ENCODE measurements at places on chromosomes 6 and 20.
A peak's percentile ranks its signal among the peaks of the same experiment; 100 is the strongest.

DNA sequence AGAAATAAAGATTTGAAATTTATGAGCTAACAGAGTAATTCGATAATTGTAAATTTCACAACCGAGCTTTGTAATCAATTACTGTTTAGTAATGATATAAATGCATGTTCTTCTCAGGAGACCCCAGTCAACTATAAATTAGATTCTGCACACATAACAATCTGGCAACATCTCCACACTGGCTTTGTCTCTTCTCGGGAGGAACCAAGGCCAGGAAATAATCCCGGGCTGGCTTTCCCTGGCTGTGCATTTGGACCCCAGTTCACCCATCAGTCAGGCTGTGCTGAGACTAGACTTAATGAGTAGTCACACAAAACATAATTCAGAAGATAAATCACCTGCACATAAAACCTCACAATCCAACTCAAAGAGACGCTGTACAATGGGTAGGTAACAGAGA lies 65.5 kb downstream of the PTPRT start:
- no peak for DNase-seq

- no peak for DNase-seq
Measured at GRCh38 chr6:41824571-41825569, 37.4 kb downstream of the TOMM6 start.

DNA sequence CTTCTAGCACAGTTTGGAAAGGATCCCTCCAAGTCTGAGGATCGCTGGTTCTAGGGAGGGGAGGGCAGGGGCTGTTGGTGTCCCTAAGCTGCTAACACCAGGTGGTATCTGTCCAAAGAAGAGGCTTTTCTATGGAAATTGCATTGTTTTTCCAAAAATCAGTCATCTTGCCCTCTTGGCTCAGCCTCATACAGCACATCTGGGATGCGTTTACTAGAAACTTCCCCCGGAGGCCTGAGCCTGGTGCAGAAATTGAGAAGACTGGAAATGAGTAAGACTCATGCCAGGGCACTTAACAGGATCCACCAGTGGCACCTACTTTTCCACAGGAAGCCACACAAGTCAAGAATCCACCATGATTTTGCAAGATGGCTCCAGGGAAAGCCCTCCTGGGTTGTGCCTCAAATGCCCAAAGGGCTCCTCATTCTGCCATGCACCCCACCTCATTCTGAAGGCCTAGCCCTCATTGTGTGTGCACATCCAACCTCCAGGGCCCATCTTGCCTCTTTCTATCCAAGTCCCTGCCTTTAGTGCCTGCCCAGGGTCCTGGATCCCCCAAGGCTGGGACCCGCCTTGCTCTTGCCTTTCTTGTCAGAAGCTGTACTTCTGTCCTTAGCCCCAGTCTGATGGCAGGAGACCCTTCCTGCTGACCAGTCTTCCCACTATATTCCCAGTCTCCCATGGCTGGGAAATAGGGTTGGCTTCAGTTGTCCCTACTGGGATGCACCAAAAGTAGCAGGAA lies 97.6 kb downstream of the MRPL14 start:
- no peak for DNase-seq

DNA sequence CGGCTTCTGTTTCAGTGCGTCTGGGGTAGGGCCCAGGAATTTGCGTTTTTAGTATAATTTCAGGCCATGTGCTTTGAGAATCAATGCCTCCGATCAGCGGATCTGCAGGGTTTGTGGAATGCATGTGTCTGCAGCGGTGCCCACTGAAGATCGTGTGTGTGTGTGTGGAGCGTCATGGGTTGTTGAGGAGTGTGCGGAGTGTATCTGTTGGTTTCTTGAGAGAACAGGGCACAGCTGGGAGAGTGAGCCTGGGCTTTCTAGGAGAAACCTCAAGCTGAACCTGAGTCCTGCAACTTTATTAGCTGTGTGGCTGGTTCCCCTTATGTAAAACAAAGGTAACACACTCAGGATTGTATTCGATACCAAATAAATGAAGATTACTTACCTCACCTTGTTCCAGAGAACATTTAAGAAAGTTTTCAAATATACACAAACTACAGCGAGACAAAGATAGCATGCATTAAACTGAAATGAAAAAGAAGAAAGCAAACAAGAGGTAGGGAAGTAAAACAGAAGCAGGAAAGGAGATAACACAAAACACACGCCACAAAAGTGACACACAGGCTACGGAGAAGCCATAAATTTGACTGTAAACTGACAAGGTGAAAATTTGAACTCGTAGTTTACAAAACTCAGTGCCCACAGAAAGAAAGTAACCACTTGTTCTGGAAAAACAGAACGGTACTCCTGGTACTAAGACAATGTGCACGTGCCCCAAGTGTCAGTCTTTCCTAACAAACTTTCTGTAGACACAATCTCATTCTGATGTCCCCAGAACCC lies 28.8 kb downstream of the PDE10A start:
- DNase-seq: no peak

- no peak for DNase-seq
Measured at GRCh38 chr6:29938746-29939508, 3.4 kb upstream of the HLA-A start.

DNA sequence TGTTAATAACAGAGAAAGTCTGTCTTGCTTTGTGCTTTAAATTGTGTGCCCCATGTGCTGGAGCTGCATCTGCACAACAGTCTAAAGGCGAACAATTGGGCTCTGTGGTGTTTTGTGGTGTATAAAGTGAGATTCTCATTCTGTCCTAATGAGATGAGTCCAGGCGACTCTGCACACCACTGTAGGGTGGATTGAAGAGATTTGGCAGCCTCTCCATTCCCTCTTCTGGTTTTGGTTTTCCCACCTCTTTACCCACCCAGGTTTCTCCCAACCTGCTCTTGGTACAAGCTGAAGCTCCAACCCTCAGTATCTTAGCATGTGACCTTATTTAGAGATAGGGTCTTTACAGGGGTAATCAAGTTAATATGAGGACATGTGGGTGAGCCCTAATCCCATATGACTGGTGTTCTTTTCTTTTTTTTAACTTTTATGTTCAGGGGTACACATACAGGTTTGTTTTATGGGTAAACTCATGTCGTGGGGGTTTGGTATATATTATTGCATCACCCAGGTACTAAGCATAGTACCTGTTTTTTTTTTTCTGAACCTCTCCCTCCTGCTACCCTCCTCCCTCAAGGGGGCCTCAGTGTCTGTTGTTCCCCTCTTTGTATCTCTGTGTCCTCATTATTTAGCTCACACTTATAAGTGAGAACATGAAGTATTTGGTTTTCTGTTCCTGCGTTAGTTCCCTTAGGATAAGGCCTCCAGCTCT lies 217.6 kb upstream of the DTNBP1 start:
- DNase-seq: no peak

GRCh38 chr6:163485388-163485851 lies 70.9 kb downstream of the QKI start:
- DNase-seq: no peak

DNA sequence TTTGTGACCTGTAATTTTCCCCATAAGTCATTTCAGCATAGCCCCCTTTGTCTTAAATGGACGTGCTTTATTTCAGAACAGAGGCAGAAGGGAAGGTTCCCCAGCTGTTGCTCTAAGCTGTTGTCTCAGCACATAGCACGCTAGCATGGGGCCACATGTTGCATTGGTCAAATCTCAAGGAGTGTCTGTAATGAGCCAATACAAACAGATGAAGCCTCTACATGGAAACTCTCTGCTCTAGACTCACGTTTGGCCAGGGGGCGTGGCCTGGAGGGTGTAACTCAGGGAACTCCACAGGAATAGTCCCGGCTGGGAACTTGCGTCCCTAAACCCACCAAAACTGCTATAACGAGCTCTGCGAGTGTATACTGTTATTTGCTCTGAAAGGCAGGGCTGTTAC lies 35.2 kb upstream of the SLC22A2 start:
- DNase-seq: no peak

DNA sequence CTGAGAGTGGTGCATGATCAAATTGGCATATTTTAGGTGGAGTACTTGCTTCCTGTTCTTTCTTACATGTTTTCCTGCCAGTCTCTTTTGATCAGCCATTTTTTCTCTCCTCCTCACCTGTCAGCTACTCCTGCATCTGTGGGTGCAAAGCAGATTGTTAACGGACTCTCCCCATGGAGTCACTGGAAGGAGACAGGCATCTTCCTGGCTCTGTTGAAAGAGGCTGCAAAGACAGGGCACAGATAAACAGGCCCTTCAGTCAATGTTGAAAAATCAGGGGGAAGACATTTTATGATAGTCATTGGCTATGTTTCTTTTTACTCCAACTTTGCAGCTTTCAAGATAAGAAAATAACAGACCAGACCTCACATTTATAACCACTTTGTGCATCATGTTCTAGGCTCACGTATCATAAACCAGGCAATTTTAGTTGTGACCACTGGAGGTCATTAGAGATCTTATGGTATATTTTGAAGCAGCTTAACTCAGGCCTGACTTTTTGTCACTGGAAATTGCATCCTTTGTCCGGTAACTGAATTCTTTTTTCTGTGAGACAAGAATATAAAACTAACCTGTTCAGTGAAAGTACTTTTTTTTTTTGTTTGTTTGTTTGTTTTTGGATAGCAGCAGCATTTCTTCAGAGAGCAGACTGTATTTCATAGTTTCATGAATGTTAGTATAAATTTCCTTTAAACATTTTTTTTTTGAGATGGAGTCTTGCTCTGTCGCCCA lies 20.1 kb downstream of the ECT2L start:
- DNase-seq: no peak

- DNase-seq: peak; percentile 28
Measured at GRCh38 chr20:8933381-8933807, 135.5 kb upstream of the PLCB4 start.

- no peak for DNase-seq
Measured at GRCh38 chr6:108920751-108921150, 72.5 kb downstream of the ARMC2 start.

Data from left ventricle myocardium superior (tissue), 1 donor.